Right cardiac atrium (tissue), 5 donors: ENCODE measurements at places on chromosomes 6 and 20. TPM values are rescaled to one million over a fixed set of nuclear protein-coding genes. Genes with fewer than 3 reads are reported as not detected.
A peak's percentile ranks its signal among the peaks of the same experiment; 100 is the strongest.

GRCh38 chr20:57409672-57410397 lies 18.6 kb downstream of the RBM38 start:
- peak; percentile 73 for DNase-seq

DNA sequence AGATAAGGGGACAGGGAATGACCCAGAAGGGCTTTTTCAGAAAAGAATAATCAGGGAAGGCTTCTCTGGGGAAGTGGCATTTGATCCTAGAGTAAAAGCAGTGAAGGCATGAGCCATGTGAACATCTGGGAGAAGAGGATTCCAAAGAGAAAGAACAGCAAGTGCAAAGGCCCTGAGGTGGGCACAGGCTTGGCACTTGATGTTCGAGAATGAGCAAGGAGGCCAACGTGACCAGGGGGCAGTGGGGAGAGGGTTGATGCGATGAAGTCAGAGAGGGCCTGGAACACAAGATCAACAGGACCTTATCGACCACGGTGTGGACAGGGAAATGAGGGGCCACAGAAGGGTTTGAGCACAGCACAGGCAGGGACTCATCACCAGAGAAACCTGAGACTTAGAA lies 5.8 kb downstream of the GRM4 start:
- no peak for DNase-seq

DNA sequence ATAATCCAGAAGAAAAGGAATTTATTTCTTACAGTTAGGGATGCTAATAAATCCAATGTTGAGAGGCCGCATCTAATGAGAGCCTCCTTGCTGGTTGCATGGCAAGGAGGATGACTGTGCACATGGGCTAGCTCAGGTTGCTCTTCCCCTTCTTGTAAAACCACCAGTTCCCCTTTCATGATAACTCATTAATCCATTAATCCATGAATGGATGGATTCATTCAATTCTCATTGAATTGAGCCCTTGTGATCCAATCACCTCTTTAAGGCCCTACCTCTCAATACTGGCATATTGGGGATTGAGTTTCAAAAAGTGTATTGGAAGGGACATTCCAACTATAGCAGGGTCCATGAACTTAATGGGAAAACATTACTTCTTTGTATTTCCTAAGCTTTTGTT lies 149.5 kb downstream of the BMP2 start:
- no peak for DNase-seq

DNA sequence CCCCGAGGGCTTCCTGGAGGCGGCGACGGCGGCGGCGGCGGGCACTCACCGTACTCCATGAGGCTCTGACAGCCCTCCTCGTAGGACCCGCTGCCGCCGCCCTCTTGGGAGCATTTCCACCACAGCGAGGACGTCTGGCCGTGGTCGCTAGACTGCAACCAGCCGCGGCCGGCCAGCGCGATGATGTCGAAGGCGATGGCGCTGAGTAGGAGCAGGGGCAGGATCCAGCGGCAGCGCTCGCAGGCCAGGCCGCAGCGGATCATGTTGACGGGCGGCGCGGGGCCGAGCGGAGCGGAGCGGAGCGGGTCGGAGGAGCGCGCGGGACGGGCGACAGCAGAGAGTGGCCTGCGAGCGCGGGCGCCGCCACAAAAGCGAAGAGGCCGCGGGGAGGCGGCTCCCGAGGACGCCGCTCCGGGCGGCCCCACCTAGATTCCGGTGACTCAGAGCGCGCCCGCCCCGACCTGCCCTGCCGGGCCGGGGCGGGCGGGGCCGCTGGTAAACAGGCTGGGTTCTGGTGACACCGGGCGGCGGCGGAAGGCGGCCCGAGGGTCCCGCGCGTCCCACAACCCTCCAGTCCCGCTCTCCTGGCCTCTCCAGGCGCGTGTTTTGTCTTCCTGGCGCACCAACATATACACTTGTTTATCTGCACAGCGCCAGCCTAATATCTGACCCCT lies at the start of gene PERP:
PERP (minus strand) TSS at position 342 of the 674 bp plus-strand sequence; CDS start at position 263, 79 bp downstream.
- DNase-seq = peak; percentile 85

FOXC1 gene
- 7.2 TPM for polyA plus RNA-seq

DNA sequence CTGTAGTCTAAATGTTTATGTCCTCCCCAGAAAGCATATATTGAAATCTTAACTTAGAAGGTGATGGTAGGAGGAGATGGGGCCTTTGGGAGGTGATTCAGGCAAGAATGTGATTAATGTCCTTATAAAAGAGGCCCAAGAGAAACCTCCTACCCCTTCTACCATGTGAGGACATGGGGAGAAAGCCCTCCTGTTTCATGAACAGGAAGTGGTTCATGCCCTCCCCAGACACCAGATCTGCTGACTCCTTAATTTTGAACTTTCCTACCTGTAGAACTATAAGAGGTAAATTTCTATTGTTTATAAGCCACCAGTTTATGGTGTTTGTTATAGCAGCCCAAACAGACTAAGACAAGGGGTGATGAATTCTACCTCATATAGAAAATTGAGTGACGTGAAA lies 8.7 kb upstream of the ECT2L start:
- DNase-seq = no peak

GRCh38 chr6:144378437-144378836 lies 93.3 kb downstream of the UTRN start:
- DNase-seq = no peak

DNA sequence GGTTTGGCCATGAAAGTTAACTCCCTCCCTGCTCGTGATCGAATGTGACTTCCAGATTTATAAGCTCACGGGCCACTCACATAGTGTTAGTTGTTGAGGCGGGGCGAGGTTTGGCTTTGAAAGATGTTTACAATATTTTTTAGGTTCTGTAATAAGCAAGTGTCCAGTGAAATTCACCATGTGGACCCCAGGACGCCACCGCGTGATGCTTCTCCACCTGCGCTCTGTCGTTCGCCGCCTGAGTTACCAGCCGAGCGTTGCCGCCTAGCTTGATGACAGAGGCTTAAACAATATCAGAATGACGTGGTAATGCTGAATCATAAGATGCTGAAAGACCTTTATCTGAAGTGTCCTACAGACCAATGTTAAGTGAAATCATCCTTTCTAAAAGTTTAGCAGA lies 241.0 kb downstream of the MYLK4 start:
- no peak for DNase-seq

LCA5 gene
- polyA plus RNA-seq = 1.6 TPM

- DNase-seq = no peak
Observed at GRCh38 chr6:150363733-150364132, 5.1 kb upstream of the IYD start.

RSPO4 gene
- 0.25 TPM for polyA plus RNA-seq

PRSS35 gene
- 9.3 TPM for polyA plus RNA-seq

DNA sequence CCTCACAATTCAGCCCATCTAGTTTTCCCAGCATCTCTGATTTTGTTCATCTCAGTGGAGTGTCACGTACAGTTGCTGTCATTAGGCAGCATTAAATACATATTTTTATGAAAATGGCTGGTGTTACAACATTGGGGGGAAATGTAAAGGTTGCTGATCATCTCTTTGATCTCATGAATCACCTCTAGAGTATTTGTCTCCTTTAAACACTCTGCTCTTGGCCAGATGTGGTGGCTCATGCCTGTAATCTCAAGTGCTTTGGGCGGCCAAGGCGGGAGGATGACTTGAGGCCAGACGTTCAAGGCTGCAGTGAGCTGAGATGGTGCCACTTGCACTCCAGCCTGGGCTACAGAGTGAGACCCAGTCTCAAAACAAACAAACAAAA lies 128.1 kb downstream of the IPCEF1 start:
- no peak for DNase-seq

- DNase-seq = peak; percentile 60
Observed at GRCh38 chr6:46016063-46016608, 476 bp upstream of the CLIC5 start.

SLC22A23 gene
- polyA plus RNA-seq = 2.3 TPM

MOXD1 gene
- polyA plus RNA-seq = 1.2 TPM

PRL gene
- not detected for polyA plus RNA-seq

RNF182 gene
- polyA plus RNA-seq = 0.48 TPM

PACRG gene
- 4.9 TPM for polyA plus RNA-seq

GATA5 gene
- 1.5 TPM for polyA plus RNA-seq

GRCh38 chr6:154485815-154486214 lies 24.7 kb downstream of the CNKSR3 start:
- DNase-seq = no peak

FGD2 gene
- 5.1 TPM for polyA plus RNA-seq

GABRR1 gene
- polyA plus RNA-seq = not detected

- no peak for DNase-seq
Observed at GRCh38 chr6:12804952-12805645, 88.5 kb downstream of the PHACTR1 start.

GRCh38 chr20:60851826-60852704 lies 400.0 kb upstream of the CDH4 start:
- DNase-seq = no peak

GRCh38 chr6:143179096-143179495 lies 118.4 kb downstream of the AIG1 start:
- no peak for DNase-seq

RNF114 gene
- 42.8 TPM for polyA plus RNA-seq

GRCh38 chr6:163437466-163437865 lies 22.9 kb downstream of the QKI start:
- DNase-seq = no peak
